H9 (cell line): ENCODE measurements at places on chromosomes 12 and 14.

- DNase-seq: no peak
Measured at GRCh38 chr12:98793121-98793520, 148.0 kb downstream of the APAF1 start.

- DNase-seq: no peak
Measured at GRCh38 chr12:113230315-113231234, 9.3 kb downstream of the TPCN1 start.

DNA sequence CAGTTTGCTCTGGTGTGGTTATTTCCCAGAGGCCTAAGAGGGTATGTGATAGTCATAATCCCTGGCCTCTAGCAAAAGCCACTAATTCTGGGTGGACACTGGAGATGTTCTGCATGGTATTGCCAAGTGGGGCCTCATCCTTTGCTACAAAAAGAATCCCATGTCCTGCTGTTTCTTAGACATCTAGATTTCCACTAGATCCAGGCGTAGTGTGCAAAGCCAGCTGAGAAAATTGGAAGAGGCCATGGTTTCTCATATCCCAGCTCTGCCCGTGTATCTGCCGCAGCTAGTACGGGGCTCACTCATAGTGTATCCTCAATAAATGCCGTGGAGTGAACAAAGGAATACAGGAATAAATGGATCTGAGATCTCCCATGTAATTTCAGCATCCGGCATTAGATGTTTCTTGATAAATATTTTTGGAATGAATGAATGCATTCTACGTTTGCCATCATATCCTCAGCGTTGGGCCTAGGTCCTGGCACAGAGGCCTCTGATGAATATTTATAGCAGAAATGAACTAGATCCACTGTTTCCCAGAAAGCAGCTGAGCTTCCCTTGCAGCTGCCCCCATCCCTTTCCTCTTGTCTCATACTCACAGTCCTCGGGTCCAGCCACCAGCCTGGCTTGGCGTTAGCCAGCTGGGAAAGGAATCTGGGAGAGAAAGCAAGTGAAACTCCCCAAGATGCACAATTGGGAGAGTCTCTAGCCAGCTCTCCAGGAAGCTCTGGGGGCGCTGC is 76.3 kb upstream of the NOS1 start:
- DNase-seq: no peak

DNA sequence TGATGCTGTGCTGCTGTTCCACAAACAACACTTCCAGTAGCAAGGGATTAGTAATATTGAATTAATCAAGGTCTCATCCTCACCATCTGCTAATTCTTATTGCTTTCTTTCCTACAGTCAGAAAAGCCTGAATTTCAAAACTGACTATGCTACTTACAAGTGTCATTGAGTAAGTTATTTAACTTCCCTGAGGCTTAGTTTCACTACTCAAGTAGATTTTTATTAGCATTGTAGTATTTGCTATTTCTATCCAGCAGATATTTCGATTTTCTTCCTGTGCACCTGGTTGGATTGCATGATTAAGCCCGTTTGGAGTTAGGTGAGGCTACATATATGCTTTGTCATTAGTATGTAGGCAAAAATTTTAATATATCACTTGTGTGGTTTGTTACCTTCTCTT is 591.5 kb downstream of the TRHDE start:
- no peak for DNase-seq

DNA sequence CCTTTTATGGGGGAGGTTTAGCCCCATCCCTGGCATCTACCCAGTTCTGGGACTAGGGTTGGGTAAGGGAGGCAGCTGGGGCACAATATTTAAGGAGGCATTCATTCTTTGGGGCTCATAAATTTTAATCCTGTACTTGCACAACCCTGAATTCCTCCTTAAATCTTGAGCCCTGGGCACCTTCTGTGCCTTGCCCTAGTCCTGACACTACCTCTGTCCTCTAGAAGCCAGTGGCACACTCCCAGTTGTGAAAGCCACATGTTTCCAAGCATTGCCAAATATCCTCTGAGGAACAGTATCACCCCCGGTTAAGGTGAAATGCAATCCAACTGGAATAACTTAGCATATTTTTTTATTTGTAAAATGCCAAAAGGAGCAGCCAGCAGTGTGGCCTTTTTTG is 36.6 kb downstream of the SLC16A7 start:
- DNase-seq: no peak

DNA sequence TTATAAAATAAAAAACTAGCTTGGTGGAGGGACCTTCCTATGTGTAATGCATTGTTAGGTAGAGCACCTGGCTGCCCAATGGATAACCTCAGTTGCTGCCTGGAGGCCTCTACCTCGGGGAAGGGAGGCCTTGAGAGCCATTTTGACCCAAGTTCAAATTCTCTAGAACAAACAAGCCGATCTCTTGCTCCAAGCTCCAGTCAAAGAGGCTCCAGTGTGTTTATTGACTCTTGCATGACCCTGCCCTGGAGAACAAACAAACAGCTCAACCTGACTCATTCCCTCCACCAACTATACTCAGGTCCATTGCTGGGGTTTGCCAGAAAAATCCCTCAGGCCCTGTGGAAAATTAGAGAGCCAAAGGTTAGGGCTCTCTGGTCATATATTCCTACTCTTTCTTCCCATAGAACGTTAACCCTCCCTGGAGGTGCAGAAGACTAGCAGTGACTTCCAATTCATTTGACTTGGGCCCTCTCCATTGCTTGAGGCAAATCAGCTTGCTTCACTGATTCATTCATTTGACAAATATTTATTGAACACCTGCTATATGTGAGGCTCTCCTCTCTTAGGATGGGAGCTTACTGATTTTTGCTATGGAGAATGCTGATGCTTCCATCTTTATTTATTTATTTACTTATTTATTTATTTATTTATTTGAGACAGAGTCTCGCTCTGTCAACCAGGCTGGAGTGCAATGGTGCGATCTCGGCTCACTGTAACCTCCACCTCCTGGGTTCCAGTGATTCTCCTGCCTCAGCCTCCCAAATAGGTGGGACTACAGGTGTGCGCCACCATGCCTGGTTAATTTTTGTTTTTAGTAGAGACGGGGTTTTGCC is 73.7 kb upstream of the CISTR start:
- no peak for DNase-seq

GRCh38 chr12:68410018-68410660 is 78.0 kb upstream of the MDM1 start:
- DNase-seq: no peak

DNA sequence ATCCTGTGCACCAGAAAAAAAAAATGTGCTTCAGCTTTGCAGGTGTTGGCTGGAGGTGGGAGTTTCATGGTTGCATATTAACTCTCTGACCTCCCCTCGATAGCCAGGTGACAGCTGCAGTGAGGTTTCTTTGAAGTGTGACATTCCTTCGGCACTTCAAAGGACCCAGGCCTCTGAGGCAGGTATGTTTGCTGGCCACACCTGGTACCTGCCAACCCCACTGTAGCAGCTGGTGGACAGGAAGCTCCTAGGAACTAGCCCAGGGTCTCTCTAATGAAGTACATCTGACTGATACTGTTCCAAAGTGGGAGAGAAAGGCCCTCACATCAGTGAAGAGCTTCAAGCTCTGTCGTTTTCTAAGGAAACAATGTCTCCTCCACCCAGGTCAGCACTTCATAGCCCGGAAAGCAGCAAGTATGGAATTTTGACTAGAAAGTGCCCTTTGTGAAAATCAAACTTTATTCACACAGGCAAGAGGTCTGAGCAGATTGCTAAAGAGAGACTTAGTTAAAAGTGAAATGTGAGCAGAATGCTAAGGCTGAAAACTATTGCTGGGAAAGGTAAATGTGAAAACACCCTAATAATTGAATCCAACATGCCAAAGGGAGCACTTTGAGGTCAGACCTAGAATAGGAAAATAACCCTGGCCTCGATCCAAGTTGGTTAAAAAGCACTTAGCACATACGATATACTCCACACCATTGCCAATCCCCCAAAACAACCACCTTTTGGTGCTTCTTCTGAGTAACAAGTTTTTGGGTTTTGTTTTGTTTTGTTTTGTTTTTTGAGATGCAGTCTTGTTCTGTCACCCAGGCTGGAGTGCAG is 71.3 kb downstream of the PHLDA1 start:
- peak; percentile 95 for DNase-seq

DNA sequence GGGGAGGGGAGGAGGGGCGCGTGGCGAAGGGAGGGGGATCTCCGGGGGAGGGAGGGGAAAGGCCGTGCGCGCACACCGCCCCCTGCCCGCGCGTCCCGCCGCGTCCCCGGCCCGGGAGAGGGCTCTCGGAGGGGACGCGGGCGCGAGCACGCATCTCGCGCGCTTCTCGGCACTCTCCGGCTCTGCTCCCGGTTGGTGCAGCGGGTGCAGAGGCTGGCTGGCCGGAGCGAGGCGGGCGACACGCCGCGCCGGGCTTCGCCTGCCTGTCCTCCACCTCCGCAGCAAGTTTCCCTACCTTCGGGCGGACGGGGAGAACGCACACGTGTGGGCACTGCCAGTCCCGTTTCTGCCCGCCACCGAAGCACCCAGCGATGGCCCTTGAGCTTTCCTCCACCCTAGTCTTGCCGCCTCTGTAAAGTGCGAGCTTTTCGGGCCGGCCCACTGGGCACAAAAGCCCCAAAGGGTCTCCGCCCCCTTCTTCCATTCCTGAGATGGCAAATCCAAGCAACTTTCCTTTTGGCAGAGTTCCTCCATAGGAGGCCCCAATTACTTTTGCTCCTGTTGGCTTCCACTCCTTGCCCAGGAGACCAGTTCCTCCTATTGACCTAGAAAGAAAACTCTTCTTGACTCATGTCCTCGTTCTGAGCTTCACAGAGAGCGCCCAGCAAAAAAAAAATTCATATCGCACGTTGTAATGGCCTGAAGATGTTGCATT is 363 bp upstream of the CSAD start:
- DNase-seq: peak; percentile 79

DNA sequence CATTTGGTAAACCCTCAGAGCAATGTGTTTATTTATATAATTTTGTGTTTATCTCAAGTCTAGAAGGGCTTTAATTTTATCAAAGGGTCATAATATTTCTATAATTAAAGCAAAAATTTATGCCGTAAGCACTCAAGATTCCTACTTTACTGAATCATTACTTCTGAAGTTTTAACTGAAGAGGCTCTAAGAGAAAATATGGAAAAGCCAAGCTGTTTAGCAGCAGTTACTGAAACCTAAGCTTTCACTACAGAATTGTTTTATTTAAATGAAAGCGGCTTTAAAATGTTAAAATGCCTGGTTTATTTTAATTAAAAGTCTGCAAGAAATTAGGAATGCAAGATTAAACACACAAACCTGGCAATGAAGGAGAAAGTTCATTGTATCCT is 73.9 kb upstream of the BBS10 start:
- no peak for DNase-seq

DNA sequence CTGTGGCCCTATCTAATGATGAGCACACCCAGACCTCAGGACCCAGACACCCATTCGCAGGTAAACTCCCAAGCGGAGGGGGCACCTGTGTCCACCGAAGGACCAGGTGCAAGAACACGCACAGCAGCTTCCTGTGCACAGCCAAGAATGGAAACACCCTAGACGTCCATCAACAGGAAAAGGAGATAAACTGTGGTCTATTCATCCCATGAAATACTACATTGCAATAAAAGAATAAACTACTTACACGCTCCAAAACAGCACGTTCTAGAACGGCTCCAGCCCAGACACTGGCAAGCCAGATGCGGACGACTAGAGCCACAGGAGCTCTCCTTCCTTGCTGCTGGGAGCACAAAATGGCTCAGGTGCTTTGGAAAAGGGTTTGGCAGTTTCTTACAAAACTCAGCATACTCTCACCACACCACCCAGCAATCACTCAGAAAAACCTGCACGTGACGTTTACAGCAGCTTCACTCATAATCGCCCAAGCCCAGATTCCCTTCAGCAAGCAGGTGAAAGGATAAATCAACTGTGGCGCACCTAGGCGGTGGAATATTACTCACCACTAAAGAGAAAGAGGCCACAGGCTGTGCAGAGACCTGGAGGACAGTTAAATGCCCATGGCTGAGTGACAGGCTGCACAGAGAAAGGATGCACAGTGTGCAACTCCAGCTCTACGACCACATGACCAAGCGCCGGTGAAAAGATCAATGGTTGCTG is 21.0 kb downstream of the BRF1 start:
- no peak for DNase-seq

DNA sequence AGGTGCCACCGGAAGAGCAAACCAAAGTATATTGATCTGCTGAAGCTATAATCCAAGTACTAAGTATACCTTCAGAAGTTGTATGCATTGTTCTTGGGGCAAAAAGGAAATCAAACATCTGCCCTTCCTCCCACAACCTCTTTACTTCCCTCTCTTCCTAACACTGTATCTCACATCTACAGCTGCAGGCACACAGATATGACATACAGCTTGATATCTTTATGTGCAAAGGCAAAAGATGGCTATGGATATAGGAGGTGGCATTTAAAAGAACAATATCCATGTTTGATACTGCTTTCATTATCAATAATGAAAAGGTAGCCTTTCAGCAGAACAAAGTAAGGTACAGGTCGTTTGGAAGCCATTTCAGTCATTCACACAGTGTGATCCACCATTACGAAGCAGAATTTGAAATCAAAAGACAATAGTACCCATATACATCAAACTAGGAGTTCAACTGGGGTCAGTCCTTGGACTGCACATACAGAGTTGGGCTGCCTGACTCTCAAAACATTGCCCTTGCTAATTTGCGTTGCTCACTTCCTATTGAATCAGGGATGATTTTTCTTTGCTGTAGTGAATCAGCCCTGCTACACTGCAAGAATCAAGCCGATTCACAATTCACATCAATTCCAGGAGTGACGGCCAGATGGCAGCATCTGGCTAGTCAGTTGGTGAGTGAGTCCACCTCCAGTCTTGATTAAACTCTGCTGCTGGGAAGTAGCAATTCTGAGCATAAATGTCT is 8.9 kb downstream of the ANG start:
- peak; percentile 73 for DNase-seq

DNA sequence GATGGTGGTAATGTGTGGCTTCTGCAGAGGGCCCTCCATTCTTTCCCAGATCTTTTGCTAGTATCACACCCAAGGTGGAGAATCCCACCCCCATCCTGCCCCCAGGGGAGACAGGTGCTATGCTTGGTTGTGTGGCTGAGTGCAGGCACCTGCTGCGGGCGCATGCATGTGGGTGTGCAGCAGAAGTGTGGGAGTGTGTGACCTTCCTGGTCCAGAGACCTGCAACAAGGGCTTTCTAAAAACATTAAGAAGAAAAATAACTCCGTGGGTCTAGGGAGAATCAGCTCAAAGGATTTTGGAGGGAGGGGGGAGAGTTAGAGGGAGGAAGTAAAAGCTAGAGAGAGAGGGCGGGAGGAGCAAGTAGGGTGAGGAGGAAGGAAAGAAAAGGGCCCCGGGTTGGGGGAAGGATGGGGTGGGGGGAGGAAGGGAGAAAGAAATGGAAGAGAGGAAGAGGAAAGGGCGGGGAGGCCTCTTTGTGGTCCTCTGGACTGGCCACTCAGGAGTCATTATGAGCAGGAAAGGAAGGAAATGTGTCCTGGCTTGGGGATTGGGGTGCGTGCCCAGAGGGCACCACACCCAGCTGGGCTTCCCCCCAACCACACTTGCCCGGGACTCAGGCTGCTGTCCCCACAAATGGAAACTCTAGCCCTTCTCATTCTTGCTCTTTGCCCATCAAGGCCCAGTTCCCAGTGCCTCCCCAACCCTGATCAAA is 3.1 kb upstream of the FIGNL2 start:
- no peak for DNase-seq

GRCh38 chr12:95073698-95074520 is 491 bp upstream of the NR2C1 start:
- peak; percentile 98 for DNase-seq
